ENCODE measurements at places on chromosomes 4 and X. TPM values are rescaled to one million over a fixed set of nuclear protein-coding genes. Genes with fewer than 3 reads are reported as not detected.

DNA sequence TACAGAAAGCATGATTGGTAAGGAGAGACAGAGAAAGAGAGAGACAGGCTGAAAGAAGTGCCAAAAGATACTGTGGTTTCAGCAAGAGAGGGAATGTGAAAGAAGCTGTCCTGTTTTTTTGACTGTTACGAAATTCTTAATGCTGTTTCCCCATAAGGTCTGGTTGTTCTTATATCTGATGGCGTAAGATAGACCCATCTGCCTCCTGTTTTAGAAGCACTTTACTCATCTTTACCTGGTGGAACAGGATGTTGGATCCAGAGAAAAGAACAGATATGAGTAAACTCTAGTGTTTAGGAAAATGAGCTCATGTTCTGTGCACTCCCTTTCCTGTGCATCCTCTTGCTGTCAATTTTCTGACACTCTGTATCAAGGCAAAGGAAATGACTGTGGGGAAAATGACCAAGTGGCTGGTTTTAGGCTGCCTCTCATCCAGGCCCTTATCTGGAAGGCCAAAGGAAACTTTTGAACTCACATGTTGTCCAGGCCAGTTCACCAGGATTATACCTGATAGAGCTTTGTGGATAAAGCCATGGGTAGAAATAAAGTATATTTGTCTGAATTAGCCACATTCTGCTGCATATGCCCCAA is 311.7 kb upstream of the HTR2C start:
- no peak for DNase-seq

GRCh38 chrX:2526390-2526789 is 25.6 kb upstream of the DHRSX start:
- no peak for DNase-seq

DNA sequence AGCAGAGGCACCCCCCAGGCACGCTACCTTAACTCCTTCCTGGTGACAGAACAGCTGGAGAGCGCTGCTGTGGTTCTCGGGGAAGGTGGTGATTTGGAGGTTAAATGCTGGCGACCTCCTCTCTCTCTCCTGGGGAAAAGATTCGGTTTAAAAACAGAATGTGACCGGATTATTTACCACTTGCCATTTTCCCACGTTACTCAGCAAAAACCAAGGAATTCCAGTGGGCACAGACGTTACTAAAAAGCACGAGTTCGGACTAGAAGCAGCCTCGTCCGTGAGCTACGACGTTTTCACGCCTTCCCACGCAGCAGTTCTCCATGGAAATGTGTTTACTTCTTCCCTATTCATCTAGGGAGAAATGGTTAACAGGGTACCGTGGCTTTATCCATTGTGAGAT is 32.3 kb upstream of the C4orf50 start:
- no peak for DNase-seq

DNA sequence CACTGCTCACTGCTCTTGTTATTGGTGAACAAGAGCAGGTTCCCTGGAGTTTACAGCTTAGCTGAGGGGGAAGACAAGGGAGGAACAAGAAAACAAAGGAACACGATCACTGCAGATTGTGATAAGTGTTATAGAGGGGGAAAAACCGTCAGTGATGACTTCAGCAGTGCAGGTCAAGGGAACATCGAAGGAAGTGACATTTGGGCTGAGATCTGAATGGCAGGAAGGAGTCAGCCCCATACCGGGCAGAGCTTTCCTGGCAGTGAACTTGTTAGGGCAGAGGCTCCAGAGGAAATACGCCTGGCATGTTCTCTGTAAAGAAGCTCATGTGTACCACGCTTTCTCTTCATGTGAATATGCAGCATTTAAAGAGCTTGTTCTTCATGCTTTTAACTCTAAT is 78.1 kb downstream of the LDB2 start:
- no peak for DNase-seq

- no peak for DNase-seq
Measured at GRCh38 chr4:27245216-27245615, 384.6 kb downstream of the STIM2 start.

- DNase-seq = no peak
Measured at GRCh38 chr4:110898290-110898689, 275.4 kb upstream of the PITX2 start.

GRCh38 chrX:19799319-19800182 is 87.8 kb downstream of the SH3KBP1 start:
- DNase-seq = peak; percentile 56

DNA sequence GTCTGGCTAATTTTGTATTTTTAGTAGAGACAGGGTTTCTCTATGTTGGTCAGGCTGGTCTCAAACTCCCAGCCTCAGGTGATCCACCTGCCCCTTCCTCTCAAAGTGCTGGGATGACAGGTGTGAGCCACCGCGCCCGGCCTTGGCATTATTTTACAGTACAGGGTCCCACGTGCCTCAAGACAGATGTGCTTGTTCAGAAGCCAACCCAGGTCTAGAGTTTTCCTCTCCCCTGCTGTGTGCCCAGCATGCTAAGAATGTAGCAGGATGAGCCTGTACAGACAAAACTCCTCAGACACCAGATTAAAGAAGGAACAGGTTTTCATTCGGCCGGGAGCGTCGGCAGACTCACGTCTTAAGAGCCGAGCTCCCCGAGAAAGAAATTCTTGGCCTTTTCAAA is 42.2 kb downstream of the CRLF2 start:
- DNase-seq = peak; percentile 68

GRCh38 chr4:146343199-146343598 is 128.9 kb downstream of the REELD1 start:
- DNase-seq = no peak

Gene CNKSR2
- total RNA-seq = 2.5 TPM

Gene ADH1A
- not detected for total RNA-seq

Gene RIBC1
- total RNA-seq = 0.47 TPM

Measured in osteocyte (in vitro differentiated cells).